Left forelimb (tissue), 1 donor: ENCODE measurements at places on chromosomes 16 and 17.

DNA sequence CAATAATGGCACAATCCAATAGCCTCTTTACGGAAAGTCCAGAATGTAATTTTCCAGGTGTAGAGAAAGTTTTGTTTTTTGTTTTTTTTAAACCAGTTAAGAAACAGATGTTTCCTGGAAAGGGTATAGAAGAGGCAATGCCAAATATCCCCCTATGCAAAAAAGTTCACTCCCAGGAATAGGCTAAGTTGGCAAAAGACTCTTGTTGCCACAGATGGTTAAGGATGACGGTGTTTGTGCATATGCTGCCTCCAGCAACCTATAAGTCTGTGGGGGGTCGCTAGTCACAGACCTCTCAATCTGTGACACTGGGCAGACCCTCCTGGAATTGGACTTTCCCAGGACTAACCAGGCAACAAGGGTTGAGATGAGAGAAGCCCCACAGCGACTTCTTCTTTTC, 20.9 kb upstream of the HP start:
- DNase-seq = no peak

- no peak for DNase-seq
Measured at GRCh38 chr16:86391486-86391885, 118.8 kb upstream of the FOXF1 start.

DNA sequence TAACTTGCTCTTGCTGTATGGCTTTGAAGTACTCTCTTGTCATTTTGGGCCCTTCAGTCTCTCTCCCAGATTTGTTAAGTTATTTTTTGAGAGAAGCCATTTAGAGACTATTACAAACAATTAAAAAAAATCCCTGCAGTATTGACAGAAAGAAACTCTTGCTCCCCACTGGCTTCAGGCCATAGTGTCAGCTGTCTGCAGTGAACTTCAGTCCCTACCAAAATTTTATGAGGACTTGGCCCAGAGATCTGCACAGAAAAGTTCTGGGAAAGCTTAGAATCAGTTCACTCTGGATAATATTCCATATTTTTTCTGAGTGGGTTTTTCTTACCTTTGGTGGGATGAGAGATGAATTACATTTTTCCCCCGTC, 30.9 kb upstream of the SUPT4H1 start:
- no peak for DNase-seq

DNA sequence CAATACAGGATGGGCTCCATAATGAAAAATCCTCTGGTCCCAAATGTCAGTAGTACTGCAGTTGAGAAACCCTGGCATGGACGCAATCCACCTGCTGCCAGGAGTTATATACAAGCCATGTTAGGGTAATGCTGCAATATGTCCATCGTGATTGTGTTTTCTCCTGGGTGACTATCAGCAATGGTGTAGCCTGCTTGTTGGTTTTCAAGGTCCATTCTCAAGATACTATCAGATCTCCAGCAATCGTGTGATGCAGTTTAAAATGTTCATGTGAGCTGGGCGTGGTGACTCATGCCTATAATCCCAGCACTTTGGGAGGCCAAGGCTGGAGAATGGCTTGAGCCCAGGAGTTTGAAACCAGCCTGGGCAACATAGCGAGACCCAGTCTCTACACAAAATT, 24.0 kb downstream of the ABCC1 start:
- no peak for DNase-seq

DNA sequence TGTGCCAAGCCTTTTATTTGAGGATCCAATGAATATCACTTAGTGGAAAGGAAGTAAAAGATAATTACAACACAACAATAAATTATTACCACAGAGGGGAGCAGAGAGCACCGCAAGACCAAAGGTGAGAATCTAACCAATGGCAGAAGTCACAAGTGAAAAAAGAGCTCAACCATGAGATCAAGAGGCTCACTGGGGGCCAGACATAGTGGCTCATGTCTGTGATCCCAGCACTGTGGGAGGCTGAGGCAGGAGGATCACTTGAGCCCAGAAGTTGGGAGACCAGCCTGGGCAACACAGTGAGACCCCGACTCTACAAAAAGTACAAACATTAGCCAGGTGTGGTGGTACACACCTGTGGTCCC, 17.7 kb downstream of the ANKRD11 start:
- DNase-seq = no peak

- DNase-seq = no peak
Measured at GRCh38 chr16:86669937-86670749, 91.8 kb downstream of the FOXL1 start.

DNA sequence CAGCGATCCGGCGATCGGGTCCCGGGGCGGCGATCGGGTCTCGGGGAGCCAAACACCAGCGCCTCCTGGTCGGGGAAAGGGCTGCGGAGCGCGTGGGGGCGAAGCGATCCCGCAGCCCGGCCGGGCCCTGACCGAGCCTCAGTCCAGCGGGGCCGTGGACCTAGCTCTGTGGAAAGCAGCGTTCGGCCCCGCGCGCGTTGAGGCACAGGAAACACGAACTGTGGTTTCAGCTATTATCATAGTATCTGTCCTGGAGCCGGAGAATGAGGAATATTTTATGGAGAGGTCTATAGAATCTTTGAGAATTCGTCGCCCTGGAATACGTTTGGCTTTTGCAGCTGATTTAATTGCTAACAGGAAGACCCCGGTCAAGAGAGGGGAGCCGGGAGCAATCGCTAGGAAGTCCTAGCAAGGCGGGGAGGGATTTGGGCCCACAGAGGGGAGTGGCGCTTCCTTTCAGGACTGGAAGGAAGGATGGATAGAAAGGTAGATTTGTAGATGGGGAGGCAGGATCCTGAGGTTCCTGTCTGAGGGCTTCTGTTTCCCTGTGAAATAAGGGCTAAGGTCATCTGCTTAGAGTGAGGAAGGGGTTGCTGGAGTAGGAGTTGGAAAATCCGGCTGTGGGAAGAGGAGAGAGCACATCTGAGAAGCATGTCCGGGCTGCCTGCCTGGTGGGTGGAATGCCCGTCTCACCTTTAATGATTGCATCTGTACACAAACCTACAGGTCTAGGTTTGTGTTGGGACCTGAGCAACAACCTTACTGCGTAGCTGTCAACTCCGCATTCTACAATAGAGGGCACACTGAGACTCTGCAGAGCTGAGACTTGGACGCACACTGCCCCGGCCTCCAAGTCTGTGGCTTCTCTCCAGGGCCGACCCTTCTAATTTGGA, 770 bp downstream of the CCNF start:
- DNase-seq = no peak

- no peak for DNase-seq
Measured at GRCh38 chr17:64920026-64920418, 744 bp upstream of the LRRC37A3 start.

DNA sequence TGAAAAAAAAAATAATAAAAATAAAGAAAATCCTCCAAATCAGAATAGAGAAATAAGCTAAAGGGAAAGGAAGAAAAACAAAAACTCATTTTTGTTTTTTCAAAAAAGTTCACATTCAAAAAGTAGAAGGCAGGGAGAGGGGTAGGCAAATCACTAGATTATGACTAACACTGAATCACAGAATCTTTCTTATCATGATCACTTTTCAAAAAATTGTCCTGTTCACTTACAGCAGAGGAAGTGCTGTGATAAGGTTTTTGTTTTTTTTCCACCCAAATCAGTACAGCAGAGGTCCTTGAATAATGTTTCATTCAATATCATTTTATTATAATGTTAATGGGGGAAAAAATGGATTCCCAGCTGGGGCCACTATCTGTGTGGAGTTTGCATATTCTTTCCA, 106.4 kb downstream of the CA4 start:
- no peak for DNase-seq

- no peak for DNase-seq
Measured at GRCh38 chr16:26457095-26457494, 609.6 kb upstream of the C16orf82 start.

- no peak for DNase-seq
Measured at GRCh38 chr17:34291721-34292348, 6.3 kb downstream of the CCL11 start.

DNA sequence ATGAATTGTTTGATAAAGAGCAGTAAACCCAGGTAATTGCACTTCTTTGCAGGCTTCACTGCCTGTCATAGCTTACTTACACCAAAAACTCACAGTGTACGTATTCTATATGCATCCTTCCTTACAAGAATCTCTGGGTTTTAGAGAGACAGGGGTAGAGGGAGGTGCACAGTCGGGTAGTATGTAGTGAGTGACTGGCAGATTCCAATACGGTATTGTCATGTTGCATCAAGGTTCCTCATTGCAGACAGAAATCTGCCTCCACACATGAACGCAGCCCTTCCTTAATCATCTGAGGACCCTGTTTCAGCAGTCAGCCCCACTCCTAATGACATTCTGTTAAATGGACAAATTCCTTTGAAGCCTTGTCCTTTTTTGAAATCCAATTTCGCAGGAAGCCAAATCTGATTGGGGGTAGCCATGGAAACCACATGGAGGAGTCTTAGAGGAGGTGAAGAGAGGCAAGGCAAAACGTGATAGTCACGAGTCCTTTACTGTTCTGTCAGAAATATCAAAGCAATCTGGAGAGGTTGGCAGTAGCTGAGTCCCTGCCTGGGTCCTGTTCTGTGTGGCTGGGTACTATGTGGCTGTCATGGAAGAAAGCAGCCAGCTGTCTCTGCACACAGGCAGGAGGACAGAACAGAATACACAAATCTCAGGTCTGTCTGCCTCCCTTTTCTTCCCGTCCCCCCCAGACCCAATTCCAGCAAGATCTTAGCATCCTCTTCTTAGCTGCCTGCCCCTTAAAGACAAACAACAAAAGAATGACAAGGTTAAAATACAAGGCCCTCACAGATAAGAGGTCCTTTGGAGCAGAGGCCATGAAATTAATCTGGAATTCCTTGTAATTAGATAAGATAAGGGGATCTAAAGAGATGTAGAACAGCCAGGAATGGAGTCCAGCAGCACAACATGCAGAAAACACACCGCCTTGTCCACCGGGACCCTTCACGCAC, 3.1 kb upstream of the SKAP1 start:
- DNase-seq = no peak

- DNase-seq = no peak
Measured at GRCh38 chr16:3607161-3607560, 4.2 kb downstream of the SLX4 start.

DNA sequence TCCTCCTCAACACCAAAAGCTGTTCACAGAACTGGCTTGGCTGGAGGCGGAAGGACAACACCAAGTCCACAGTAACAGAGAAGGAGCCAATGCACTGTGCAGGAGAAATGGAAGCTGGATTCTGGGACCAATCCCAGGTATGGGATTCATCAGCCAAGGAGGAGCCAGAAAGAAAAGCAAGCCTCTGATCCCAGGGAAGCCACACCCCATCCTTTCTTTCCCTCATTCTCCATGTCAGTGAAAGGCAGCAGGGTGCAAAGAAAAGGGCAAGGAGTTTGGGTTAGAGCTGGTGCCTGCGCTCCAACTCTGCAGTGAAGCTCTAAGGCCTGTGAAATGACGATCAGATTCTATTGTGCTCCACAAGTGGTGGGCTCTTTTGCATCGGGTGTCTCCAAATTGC, 11.0 kb downstream of the DCAKD start:
- no peak for DNase-seq

DNA sequence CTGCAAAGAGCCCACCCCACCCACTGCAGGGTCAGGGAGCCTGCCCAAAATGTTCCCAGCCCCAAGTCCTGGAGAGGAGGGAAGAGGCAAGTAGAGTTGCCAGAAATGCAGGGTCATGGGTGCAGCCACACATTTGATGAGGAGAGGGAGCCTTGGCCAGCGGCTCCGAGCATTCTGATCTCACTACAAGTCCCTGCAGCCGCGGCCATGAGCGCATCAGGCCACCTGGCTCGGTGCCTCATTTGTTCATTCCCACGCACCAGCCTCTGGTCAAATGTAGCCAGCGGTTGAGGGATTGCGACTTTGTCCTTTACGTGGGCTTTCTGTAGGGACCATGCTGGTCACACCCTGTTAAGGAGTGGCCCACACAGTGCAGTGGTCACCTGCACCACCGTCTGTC, 48.7 kb downstream of the PGS1 start:
- DNase-seq = no peak

DNA sequence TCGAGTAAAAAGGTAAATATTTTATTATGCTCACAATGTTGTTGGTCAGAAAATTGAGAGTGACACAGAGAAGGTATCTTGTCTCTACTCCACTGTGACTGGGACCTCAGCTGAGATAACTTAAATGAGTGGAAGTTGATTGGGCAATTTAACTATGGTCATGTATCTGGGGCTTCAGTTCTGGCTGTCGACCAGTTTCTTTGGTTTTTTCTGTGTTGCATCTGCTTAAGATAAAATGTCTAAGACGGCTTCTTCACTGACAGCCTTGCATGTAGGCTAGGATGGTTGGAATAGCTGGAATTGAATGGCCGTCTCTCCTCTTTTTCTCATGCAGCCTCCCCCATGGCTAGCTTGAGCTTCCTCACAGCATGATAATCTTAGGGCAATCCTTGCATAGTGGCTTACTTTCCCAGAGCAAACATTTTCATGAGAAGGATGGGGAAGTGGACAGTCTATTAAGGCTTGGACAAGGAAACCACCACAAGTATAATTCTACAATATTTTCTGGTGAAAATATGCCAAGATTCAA, 433.7 kb downstream of the KIF2B start:
- DNase-seq = no peak

DNA sequence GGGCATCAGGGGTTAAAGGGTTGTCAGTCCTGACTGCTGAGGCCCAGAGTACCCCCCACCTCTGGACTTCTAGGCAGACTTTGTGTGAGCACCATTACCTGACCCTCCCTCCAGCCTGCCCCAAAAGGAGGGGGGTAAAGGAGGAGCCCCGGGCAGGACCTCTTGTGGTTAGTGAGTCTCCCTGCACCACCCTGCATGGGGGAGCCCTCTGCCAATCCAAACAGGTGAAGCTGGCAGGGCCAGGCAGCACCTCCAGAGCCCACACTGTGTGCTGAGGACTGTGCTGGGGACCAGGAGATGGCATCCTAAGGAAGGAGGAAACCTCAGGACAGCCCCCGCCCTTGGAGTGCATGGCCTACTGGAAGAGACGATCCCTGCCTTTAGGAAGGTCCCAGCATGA, 2.6 kb upstream of the KRT14 start:
- no peak for DNase-seq

GRCh38 chr16:79276501-79276900, 324.0 kb downstream of the MAF start:
- DNase-seq = no peak

DNA sequence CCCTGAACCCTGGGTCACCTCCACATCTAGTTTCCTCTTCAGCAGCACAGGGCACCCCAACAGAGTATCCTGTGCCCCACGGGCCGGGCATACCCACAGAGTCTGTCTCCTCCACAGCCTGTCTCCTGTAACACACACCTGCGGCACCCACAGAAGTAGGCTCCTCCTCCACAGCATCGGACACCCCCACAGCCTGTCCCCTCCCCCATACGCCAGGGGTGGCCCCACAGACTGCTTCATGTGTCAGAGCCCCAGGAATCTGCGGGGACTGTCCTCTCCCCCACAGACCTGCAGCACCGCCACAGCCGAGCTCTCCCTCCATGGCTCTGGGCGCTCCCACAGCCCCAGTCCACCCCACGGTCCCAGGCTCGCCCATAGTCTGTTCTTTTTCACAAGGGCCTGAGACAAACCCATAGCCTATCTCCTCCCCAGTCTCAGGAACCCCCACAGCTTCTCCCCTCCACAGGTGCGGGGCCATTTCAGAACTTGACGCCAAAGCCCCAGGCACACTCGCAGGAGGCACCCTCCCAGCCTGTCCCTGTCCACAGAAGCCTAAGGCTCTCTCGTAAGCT, 1.4 kb downstream of the KIAA0753 start:
- no peak for DNase-seq

GRCh38 chr16:57801098-57801808, 1.0 kb downstream of the KIFC3 start:
- DNase-seq = no peak
